ENCODE measurements at places on chromosomes 1 and 21. TPM values are rescaled to one million over a fixed set of nuclear protein-coding genes. Genes with fewer than 3 reads are reported as not detected.

CLIC4 gene
- 209 TPM for total RNA-seq

TMEM50A gene
- total RNA-seq = 78.7 TPM

RAB42 gene
- not detected for total RNA-seq

FCRL4 gene
- not detected for total RNA-seq

NES gene
- 60.4 TPM for total RNA-seq

SLC19A2 gene
- 9.6 TPM for total RNA-seq

SMCP gene
- total RNA-seq = not detected

C1orf87 gene
- total RNA-seq = not detected

APOBEC4 gene
- not detected for total RNA-seq

CCDC181 gene
- 0.24 TPM for total RNA-seq

CFHR2 gene
- not detected for total RNA-seq

NECAP2 gene
- 68.2 TPM for total RNA-seq

RSBN1 gene
- 7.9 TPM for total RNA-seq

DNAJC6 gene
- total RNA-seq = 2.2 TPM

HES2 gene
- total RNA-seq = 3.9 TPM

RGS13 gene
- total RNA-seq = not detected

LENEP gene
- total RNA-seq = not detected

CATSPERE gene
- total RNA-seq = not detected

LRRC39 gene
- not detected for total RNA-seq

LRRC53 gene
- not detected for total RNA-seq

TRIM46 gene
- 3.4 TPM for total RNA-seq

OR6N1 gene
- not detected for total RNA-seq

CA6 gene
- not detected for total RNA-seq

S100A7A gene
- total RNA-seq = not detected

IFNLR1 gene
- total RNA-seq = not detected

FAM78B gene
- total RNA-seq = 1.6 TPM

TIE1 gene
- total RNA-seq = 3.2 TPM

AADACL3 gene
- not detected for total RNA-seq

KIF26B gene
- 2.1 TPM for total RNA-seq

SEMA6C gene
- total RNA-seq = 4.4 TPM

SLX9 gene
- total RNA-seq = 42.6 TPM

AHCTF1 gene
- 63.7 TPM for total RNA-seq

TAS1R1 gene
- total RNA-seq = not detected

C1orf74 gene
- 6.6 TPM for total RNA-seq

KRTAP19-3 gene
- not detected for total RNA-seq

CR1L gene
- not detected for total RNA-seq

MTARC2 gene
- total RNA-seq = 0.55 TPM

TMEM54 gene
- 47.5 TPM for total RNA-seq

CRNN gene
- total RNA-seq = not detected

PLA2G2F gene
- total RNA-seq = not detected

SLAMF9 gene
- not detected for total RNA-seq

GPR3 gene
- 0.50 TPM for total RNA-seq

HCN3 gene
- total RNA-seq = 1.0 TPM

SLC9C2 gene
- not detected for total RNA-seq

ITGB2 gene
- total RNA-seq = 0.19 TPM

RNU1-1 gene
- total RNA-seq = 255 TPM

FAM43B gene
- total RNA-seq = 0.09 TPM

NRDC gene
- total RNA-seq = 63.0 TPM

GUCA2A gene
- total RNA-seq = not detected

ESPN gene
- 4.0 TPM for total RNA-seq

NOS1AP gene
- total RNA-seq = 2.4 TPM

UMODL1 gene
- total RNA-seq = not detected

RNU5D-1 gene
- total RNA-seq = not detected

NOL9 gene
- 17.9 TPM for total RNA-seq

RGS4 gene
- 49.7 TPM for total RNA-seq

PDC gene
- total RNA-seq = not detected

SRM gene
- 28.4 TPM for total RNA-seq

AGT gene
- total RNA-seq = 15.2 TPM

TDRD5 gene
- total RNA-seq = not detected

CHRM3 gene
- 5.1 TPM for total RNA-seq

Data from A172 (cell line).